HFFc6 (cell line): ENCODE measurements at places on chromosomes 16 and 17. TPM values are rescaled to one million over a fixed set of nuclear protein-coding genes. Genes with fewer than 3 reads are reported as not detected.

Gene FBXO39
- total RNA-seq = not detected in 2 replicates

Gene HOXB1
- not detected in 3 replicates for total RNA-seq

Gene TNFRSF12A
- total RNA-seq = 429 to 459 TPM (median 436 TPM) in 3 replicates

Gene C17orf78
- total RNA-seq = not detected in 2 replicates

DNA sequence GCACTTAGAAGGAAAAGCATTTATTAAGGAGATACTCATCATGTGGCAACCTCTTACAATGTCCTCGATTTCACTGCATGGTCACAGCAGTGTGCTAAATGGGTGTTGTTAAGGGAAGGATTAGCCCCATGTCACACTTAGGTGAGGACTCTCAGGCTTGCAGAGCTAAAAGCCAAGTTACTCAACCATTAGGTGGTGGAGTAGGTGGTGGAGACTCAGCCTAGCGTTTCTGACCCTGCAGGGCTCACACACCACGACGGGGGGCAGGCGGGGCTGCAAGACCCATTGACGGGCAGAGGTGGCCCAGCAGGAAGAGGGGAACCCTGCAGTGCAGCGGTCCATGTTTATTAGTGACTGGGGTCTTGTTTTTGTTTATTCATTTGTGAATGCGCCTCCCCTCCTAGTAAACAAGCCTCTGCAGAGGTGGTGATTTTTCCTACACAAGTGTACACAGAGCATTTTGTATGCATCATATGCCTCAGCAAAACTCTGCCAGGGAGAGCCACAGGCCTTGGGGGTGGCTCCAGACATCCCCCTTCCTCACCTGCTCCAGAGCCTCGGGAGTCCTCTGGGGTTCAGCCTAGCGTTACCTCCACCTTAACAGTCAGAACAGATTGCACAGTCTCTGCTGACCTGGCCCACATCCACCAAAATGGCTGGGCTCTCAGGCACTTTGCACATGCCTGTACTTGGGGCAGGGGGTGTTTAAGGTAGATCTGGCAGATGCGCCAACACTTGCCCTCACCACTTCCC, 216.7 kb downstream of the C16orf95 start:
- no peak for DNase-seq

DNA sequence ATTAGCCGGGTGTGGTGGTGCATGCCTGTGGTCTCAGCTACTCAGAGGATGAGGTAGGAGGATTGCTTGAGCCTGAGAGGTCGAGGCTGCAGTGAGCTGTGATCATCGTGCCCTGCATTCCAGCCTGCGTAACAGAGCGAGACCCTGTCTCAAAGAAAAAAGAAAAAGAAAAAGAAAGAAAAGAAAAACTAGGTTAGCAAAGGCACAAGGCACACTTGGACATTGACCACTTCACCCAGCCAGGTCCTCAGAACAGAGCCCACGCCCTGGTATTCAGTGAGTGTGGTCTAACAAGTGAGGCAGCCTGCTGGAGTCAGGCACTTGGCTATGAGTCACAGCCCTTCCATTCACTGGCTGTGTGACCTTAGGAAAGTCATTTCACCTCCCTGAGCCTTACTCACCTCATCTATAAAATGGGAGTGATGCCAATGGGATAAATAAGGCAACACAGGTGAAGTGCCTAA, 10.4 kb downstream of the MILR1 start:
- DNase-seq = peak; percentile 52

GRCh38 chr17:30101686-30102390, 14.8 kb upstream of the NSRP1 start:
- no peak for DNase-seq

GRCh38 chr16:89697161-89697615, 4.3 kb downstream of the SPATA2L start:
- DNase-seq = no peak
